ENCODE measurements at places on chromosomes 12 and 14. TPM values are rescaled to one million over a fixed set of nuclear protein-coding genes. Genes with fewer than 3 reads are reported as not detected.

The COCH gene
- total RNA-seq, result 1.3 TPM

The NGB gene
- total RNA-seq, result not detected

The RTL1 gene
- total RNA-seq, result not detected

The PMEL gene
- 1.2 TPM for total RNA-seq

The GPR84 gene
- total RNA-seq, result not detected

The TBX5 gene
- not detected for total RNA-seq

The RAB21 gene
- 57.2 TPM for total RNA-seq
